ENCODE measurements at places on chromosomes 2 and 18. TPM values are rescaled to one million over a fixed set of nuclear protein-coding genes. Genes with fewer than 3 reads are reported as not detected.

The SNORC gene
- total RNA-seq: 0.79 TPM

The SLC5A7 gene
- total RNA-seq: not detected

The CYP20A1 gene
- total RNA-seq: 31.3 TPM

The TBC1D8 gene
- total RNA-seq: 10.7 TPM

The SELENOI gene
- 11.0 TPM for total RNA-seq

The ARHGAP15 gene
- not detected for total RNA-seq

The NT5DC4 gene
- not detected for total RNA-seq

The CXCR1 gene
- total RNA-seq: not detected

The MYO1B gene
- total RNA-seq: 84.0 TPM

The TGIF1 gene
- 80.4 TPM for total RNA-seq

The PLEK gene
- total RNA-seq: not detected

The CHN1 gene
- 19.1 TPM for total RNA-seq

The IAH1 gene
- 57.4 TPM for total RNA-seq

The ELOA2 gene
- not detected for total RNA-seq

The PIGN gene
- 46.6 TPM for total RNA-seq

The ASXL3 gene
- total RNA-seq: 0.69 TPM

The CROCC2 gene
- total RNA-seq: 0.26 TPM

The TANC1 gene
- 14.7 TPM for total RNA-seq

The C2orf66 gene
- total RNA-seq: under 0.01 TPM

The MC5R gene
- not detected for total RNA-seq

The GULP1 gene
- 46.8 TPM for total RNA-seq

The CD28 gene
- total RNA-seq: not detected

The ALK gene
- total RNA-seq: 0.16 TPM

The ZNF638 gene
- total RNA-seq: 105 TPM

The NOL4 gene
- not detected for total RNA-seq

The ABCA12 gene
- 0.09 TPM for total RNA-seq

The UGT1A8 gene
- not detected for total RNA-seq

The EGR4 gene
- total RNA-seq: under 0.01 TPM

The PDCL3 gene
- 9.3 TPM for total RNA-seq

The CAPN14 gene
- total RNA-seq: 0.16 TPM

The STK17B gene
- total RNA-seq: 20.0 TPM

The PCARE gene
- not detected for total RNA-seq

The KCNIP3 gene
- 1.6 TPM for total RNA-seq

The IL36A gene
- total RNA-seq: not detected

The TMEM198 gene
- total RNA-seq: 1.3 TPM

The NEMP2 gene
- 4.4 TPM for total RNA-seq

The LHCGR gene
- total RNA-seq: not detected

The SLC4A3 gene
- total RNA-seq: 2.0 TPM

The CCDC195 gene
- total RNA-seq: not detected

The SLC16A14 gene
- total RNA-seq: 6.1 TPM

The OST4 gene
- total RNA-seq: 1,171 TPM
